ENCODE measurements at places on chromosomes 2 and 18. TPM values are rescaled to one million over a fixed set of nuclear protein-coding genes. Genes with fewer than 3 reads are reported as not detected.

Gene UGT1A3
- total RNA-seq: not detected

GRCh38 chr2:207603486-207603885, 21.7 kb downstream of the METTL21A start:
- no peaks in the 10 kb centered on the region for H3K4me1 ChIP-seq
- H3K4me3 ChIP-seq: no peak overlapping the region
- no peak overlapping the region for H3K27ac ChIP-seq
- H3K27me3 ChIP-seq: no peaks in the 10 kb centered on the region

GRCh38 chr18:23683671-23684070, 5.6 kb upstream of the LAMA3 start:
- no peak for DNase-seq
- H3K36me3 ChIP-seq: no peaks in the 10 kb centered on the region
- no peaks in the 10 kb centered on the region for H3K27me3 ChIP-seq
- H3K4me3 ChIP-seq: no peak overlapping the region
- H3K4me1 ChIP-seq: no peaks in the 10 kb centered on the region
- no peak overlapping the region for H3K27ac ChIP-seq

DNA sequence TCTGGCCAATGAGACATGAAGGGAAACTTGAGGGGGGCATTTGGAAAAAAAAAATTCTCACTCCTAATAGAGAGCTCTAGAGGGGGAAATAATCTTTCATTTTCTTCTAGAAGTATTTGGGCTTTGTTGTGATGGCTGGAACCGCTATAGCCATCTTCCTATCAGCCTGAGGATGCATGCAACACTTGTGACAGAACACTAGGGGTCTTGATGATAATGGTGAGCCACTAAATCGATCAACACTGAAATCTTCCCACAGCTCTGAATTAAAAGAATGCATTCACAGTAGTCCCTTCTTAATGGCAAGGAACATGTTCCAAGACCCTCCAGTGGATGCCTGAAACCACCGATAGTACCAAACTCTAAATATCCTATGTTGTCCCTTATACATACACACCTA, 325.3 kb downstream of the LNPK start:
- H3K4me3 ChIP-seq: no peak overlapping the region
- no peaks in the 10 kb centered on the region for H3K27me3 ChIP-seq
- no peak overlapping the region for H3K27ac ChIP-seq
- DNase-seq: no peak
- no peaks in the 10 kb centered on the region for H3K4me1 ChIP-seq

DNA sequence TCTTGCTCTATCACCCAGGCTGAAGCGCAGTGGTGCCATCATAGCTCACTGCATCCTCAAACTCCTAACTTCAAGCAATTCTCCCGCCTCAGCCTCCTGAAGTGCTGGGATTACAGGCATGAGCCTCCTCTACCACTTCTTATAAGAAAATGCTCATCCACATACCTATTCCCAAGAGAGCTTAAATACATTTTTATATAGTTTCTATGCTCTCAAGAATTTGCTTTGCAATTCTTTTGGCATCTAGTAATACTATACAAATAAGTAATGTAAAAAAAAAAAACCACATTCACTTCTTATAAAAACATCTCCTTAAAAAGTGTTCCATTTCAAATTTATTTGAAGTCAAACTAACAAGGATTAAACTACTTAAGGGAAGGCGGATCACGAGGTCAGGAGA, 197.3 kb downstream of the DNAH7 start:
- no peaks in the 10 kb centered on the region for H3K27me3 ChIP-seq
- H3K4me1 ChIP-seq: no peaks in the 10 kb centered on the region
- H3K27ac ChIP-seq: no peak overlapping the region
- DNase-seq: no peak
- no peaks in the 10 kb centered on the region for H3K36me3 ChIP-seq
- no peak overlapping the region for H3K4me3 ChIP-seq

GRCh38 chr2:149819356-149819957, 231.9 kb upstream of the MMADHC start:
- no peak for DNase-seq
- no peaks in the 10 kb centered on the region for H3K36me3 ChIP-seq
- H3K27ac ChIP-seq: no peak overlapping the region
- no peaks in the 10 kb centered on the region for H3K27me3 ChIP-seq
